ENCODE measurements at places on chromosomes 2 and 18.

GRCh38 chr2:135773319-135773718, 31.7 kb downstream of the UBXN4 start:
- DNase-seq = no peak

- DNase-seq = no peak
Measured at GRCh38 chr2:32732120-32732519, 104.3 kb downstream of the TTC27 start.

DNA sequence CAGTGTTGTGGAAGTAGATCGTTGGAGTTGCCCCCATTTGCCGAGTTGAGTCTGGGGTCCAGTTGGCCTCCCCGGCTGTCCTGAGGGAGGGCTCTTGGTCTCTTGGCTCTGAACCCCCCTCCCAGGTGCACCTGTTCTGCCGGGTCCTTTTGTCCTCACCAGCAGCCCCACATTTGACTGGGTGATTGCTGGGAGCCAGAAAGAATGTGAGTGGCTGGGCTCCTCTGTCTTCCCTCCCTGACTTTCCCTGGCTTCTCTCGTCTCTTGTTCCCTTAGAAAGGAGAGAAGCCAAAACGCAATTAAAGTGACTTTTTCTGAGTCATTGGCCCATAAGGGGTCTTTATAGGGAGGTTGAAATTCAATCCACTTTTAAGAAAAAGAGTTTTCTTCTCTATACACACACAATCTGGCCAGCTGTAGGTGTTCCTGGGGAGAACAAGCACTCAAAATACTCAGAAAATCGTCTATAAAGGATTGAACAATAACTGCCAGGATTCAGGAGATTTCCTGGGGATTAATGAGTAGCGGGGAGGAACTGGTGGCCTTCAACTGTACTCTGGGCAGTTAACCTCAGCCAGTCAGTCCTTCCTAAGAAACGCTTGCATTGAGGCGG, 131.0 kb downstream of the TMEM182 start:
- DNase-seq = no peak

DNA sequence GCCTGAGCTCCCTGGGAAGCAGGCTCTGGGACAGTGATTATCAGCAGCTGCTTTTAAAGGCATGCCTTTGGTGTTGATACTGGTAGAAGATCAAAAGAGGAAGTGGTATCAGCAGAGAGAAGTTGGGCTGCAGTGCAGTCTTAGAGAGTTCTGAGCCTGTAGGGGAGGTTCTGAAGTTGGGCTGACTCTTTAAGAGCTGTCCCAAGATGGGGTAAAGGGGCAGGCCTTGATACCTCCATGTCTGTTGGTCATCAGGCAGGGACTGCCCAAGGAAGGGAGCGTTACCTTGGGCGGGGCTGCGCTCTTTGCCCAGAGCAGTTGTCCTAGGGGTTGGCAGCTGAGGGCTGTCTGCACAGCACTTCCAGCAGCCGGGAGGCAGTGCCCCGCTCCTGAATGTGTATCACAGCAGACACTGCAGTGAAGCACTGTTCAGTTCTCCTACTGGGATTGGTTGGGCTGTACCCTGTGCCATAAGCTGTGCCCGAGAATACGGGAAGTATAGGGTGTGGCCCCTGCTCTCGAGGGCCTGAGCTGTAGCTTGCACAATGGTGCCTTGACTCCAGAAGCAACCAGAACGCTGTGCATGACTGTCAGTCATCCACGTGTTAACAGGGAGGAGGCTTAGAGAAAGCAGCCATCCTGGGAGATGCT, 177.0 kb downstream of the CTIF start:
- DNase-seq = no peak

GRCh38 chr18:76986406-76986805, 146.2 kb downstream of the MBP start:
- DNase-seq = no peak

- no peak for DNase-seq
Measured at GRCh38 chr2:63218800-63219526, 168.3 kb downstream of the OTX1 start.

DNA sequence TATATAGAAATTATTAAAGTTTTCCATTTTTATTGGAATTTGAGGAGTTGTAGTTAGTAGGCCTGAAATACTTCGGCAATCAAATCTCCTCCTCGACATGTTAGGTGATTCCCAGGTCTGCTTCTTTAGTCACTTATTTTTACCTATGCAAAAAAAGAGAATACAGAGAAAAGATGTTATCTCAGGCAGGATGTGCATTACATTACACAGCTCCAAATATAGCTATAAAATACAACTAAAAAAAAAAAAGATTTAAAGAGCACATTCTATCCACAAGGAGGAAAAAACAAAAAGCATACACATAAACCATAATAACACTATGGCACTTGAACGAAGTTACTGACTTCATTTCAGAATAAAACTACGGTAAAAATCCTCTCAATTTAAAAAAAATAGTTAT, 8.1 kb downstream of the STK17B start:
- DNase-seq = no peak

GRCh38 chr2:11410101-11410500, 55.9 kb downstream of the E2F6 start:
- DNase-seq = no peak

DNA sequence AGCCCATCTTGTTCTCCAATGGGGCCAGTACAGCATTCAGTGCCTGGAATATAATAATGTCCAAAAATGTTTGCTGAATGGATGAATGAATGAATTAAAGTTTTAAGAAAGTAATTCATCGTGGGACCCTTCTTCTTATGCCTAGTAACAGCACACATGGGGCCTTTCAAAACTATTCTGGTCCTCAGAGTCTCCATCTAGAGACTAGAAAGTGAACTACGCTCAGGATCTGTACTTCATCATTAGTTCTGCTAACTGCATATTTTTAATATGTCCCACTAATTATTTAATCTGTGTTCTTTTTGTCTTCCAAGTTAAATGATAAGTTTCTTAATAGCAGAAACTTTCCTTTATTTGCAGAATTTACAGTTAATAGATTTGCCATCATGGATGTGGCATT, 172.5 kb downstream of the SMAD2 start:
- no peak for DNase-seq

- no peak for DNase-seq
Measured at GRCh38 chr2:19336781-19337180, 21.6 kb downstream of the OSR1 start.

DNA sequence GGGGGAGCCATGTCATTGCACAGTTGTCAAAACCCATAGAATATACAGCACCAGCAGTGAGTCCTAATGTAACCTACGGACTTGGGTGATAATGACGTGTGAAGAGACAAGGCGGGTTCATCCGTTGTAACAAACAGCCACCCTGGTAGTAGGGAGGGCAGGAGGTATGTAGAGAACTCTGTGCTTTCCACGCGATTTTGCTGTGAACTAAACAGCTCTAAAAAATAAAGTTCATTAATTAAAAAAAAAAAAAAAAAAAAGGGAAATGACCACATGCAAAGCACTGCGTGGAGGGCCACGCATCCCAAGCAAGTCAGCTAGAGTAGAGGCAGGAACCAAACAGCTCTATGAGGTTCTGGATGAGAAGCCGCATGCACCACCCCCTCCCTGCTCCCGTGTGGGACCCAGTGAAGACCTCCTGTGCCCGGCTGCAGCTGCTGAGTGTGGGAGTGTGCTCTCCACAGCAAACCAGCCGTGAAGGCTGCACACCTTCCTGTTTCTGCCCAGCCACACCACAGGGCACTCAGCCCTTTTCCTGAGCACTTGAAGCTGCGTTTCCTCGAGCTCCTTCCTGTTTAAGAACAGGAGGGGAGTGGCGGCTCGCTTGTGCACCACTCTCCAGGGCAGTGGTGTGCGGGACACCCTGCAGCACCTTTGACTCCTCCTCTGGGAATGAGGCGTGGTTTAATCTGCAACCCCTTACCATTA, 65.6 kb downstream of the ODC1 start:
- DNase-seq = no peak

GRCh38 chr2:199810422-199811171, 40.4 kb downstream of the FTCDNL1 start:
- no peak for DNase-seq

GRCh38 chr2:170675701-170676100, 39.4 kb upstream of the SP5 start:
- DNase-seq = no peak

GRCh38 chr2:83487451-83487850, 971.6 kb downstream of the SUCLG1 start:
- DNase-seq = no peak

DNA sequence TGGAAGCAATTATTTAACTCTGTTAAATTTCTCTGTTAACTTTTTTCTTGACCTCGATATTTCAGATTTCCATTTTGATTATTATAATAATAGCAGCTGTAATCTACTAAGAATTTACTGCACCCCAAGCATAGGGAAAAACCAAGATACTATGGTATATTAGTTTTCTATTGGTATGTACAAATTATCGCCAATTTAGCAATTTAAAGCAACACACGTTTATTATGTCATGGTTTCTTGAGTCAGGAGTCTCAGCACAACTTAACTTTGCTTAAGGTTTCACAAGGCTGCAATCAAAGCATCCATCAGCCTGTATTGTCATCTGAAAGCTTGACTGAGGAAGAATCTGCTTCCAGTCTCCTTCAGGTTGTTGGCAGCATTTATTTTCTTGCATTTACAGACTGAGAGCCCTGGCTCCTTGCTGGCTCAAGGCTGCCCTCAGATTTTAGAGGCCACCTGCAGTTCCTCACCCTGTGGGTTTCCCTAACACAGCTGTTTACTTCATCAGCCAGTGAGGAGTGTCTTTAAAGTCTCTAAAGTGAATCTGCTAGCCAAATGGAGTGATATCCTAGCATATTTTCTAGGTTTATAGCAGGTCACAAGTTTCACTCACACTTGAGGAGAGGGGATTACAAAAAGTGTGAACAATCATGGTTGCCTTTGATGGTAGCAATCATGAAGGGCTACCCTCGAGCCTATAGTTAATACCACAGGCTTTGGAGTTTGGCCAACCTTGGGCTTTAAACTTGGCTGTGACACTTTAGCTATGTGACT, 4.4 kb upstream of the VPS54 start:
- no peak for DNase-seq
